ENCODE measurements at places on chromosomes 5 and 9.

DNA sequence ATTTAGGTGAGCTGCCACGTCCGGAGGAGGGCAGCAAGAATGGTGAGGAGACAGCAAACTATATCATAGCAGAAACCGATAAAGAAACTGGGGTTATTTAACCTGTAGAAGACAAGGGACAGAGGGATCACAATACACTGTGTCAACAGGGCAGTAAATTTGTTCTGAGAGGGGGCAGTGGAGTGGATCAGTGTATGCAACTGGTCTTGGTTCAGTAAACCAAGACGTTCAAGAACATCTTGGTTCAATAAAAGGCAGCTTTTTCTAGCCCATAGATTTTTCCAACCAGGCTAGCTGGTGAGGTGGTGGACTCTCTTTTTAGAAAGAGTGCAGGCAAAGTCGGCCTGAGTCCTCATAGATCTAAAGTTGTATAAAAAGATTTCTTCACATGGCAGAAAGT, 55.3 kb downstream of the PLAC8L1 start:
- DNase-seq: no peak

DNA sequence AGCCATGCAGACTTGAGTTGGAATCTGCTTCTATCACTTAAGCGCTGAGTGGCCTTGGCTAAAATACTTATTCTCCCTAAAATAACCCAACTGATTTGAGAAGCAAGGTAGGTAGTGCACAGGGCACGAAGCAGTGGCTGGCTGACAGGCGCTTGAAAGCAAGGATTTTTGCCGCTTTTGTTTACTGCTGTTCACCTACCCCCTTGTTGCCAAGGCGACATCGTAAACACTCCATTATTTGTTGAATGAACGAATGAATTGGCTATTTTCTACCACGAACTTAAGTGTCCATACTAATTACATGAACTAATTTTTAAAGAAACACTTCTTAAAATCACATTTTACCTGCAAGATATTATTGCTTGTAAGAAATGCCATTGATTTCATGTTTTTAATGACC, 98.0 kb downstream of the ANKH start:
- no peak for DNase-seq

GRCh38 chr5:142382186-142382585, 57.4 kb upstream of the SPRY4 start:
- no peak for DNase-seq

GRCh38 chr9:99497641-99498040, 275.6 kb downstream of the SEC61B start:
- no peak for DNase-seq

DNA sequence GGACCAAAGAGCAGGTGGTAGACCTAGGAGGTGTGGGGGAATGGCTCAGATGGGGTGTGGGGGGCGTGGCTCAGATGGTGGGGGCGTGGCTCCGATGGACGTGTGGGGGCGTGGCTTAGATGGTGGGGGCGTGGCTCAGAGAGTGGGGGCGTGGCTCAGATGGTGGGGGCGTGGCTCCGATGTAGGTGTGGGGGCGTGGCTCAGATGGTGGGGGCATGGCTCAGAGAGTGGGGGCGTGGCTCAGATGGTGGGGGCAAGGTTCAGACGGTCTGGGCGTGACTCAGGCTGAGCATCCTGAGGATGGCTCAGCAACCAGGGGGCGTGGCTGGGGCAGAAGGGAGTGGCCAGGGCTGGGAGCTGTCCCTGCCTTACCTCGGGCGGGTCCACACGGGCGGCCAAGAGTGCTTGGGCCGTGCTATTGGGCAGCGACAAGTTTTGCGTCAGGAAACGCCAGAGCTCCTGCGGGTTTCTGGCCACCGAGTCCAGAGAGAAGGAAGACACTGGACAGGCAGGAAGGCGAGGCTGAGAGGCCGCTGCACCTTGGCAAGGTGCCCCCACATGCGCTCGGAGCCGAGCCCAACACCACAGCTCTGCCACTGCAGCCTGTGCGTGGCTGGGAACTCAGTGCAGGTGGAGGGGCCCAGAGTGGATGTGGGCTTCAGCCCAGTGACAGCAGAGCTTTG, 5.9 kb downstream of the ABCA2 start:
- peak; percentile 91 for DNase-seq

DNA sequence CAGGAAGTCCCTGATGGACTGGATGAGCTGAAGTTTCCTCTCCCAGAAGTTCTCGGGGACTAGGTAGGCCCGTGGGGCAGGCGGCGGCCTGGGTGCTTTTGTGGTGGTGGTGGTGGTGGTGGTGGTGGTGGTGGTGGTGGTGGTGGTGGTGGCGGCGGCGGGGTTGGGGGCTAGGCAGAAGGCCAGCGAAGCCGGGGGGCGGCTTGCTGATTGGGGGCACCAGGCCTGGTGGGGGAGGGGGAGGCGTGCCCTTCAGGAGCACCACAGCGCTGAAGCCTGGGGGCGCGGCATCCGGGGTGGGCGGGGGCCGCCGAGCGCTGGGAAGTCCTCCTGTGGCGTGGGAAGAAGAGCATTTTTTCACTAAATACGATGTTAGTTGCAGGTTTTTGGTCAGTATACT, 26.9 kb downstream of the SPATA31C1 start:
- no peak for DNase-seq

GRCh38 chr9:104575456-104575855, 6.5 kb downstream of the OR13C8 start:
- no peak for DNase-seq

DNA sequence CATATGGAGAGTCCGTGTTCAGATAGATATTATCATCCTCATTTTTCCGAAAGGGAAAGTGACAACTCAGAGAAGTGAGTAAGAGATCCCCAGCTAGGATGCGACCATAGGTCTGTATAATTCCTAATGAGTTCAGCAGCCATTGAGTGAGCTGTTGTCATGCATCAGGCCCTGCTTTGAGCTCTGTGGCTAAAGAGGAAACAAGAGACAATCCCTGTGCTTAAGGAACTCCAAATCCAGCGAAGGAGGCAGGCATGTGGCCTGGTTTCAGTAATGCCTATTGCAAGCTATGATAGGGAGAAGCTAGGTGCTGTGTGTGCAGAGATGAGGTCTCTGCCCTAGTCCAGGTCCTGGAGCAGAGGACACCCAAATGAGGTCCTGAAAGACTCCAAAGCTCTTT, 192.8 kb downstream of the ACTL7B start:
- no peak for DNase-seq

DNA sequence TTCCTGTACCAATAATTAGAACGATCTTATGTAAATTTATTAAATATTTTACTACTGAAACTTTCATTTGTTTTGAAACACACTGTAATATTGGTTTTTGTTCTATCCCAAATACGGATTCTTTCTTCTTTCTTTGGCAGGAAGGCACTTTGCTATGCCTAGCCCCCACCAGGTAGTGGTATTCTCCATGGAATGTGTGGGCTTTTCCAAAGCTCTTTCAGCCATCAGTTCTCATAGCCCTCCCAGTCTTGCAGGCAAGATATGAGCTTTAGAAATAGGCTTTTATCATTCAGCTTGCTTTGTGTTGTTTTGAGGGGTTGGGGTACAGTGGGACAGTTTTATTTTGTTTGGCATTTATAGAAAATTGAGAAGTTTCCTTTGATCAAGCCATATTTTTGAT, 107.5 kb downstream of the DMXL1 start:
- no peak for DNase-seq

GRCh38 chr5:149338364-149338763, 6.9 kb upstream of the GRPEL2 start:
- DNase-seq: no peak

DNA sequence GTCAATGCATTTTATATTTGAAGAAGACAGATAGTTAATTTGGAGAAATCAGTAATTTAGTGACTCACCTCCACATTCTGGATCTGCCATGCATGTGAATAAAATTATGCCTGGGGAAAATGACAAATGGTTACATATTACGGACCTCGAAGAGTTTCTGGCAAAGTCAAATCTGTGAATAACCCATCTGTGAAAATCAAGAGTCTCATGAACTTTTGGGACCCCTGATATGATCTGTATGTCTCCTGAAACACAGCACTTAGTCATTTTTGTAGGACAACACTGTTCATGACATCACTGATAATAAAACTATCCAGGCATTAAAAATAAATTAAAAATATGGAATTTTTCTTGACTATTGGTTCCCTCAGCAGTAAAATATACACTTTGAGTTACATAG, 584.5 kb downstream of the TLE4 start:
- no peak for DNase-seq

- DNase-seq: no peak
These were observed 203.6 kb upstream of the MVB12B start for GRCh38 chr9:126122901-126123616.

- no peak for DNase-seq
These were observed 123.7 kb upstream of the NFIB start for GRCh38 chr9:14437354-14438231.

DNA sequence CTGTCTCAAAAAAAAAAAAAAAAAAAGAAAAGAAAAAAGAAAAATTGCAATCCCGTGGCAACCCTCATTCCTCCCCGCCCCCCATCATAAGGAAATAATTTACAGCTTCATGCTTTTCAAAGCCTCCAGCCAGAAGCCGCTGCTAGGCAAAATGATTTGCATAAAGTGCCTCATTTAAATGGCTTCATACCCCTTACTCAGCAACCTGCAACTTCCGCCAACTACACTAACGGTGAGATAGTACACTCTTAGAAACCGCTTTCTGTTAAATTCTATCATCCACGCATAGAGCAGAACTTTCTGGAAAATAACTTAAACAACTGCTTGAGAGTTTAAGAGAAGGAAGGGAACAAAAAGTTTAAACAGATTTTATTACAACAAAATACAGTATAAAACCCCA, 17.8 kb downstream of the SERINC5 start:
- no peak for DNase-seq

- DNase-seq: no peak
These were observed 86.3 kb downstream of the S1PR3 start for GRCh38 chr9:89077519-89077918.

- peak; percentile 62 for DNase-seq
These were observed 2.6 kb upstream of the RFX3 start for GRCh38 chr9:3528451-3528850.

DNA sequence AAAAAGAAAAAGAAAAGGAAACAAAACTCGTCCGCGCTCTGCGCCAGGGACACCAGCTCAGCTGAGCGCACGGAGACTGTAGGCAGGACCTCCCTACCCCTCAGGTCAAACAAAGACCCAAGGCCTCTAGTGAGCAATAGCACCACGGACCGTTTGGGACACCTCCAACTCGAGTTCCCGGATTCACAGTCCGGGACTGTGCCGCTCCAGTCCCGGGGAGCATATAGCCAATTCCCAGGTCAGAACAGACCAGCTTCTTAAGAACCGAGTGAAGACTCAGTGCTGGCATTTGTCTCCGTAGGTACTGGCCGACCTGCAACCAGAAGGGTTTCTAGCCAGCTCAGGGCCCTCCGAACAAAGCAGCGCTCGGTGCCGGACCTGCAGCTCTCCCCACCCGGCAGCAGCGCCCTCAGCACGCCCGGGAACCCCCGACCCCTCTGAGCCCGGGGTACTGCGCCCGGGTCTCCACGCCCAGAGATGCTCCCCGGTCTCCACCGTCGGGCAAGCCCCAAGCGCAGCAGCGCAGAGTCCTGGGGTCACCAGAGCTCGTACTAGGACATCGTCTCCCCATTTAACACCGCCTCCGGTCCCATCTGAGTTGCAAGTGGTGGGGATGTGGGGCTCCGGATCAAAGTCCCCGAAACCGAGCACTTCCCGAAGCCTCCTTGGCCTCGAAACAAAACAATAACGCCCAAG, 591 bp downstream of the ABCA1 start:
- no peak for DNase-seq

GRCh38 chr9:38044706-38045105, 24.3 kb downstream of the SHB start:
- no peak for DNase-seq

DNA sequence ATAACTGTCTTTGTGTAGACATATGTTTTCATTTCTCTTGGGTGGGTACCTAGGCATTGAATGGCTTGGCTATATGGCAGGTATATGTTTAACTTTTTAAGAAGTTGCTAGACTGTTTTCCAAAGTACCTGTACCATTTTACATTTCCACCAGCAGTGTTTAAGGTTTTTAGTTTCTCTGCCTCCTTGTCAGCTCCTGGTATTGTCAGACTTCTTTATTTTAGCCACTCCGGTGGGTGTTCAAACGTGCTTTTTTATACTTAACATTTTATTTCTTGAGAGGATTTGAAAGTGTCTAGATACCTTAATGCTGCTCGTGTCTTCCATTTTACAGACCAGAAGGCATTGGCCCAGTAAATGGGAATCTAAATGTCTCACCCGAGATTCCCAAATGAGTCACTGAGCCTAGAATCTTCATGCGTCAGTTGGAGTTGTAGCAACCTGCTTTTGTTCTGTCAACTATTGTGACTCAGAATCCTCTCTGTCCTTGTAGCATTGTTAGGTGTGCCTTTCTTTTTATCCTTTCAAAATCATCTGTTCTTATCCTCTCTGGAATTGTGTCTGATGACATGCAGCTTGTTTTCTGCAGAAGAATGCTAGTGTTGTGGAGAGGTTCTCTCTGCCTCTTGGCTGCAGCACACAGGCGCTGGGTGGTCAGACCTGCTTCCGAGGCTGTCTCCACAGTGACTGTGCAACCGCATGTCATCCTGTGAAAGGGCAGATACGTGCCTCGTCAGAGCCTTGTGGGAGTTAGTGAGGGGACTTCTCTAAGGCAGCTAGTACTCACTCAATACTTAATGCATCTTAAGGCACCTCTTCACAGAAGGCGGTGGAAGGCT, 291.8 kb downstream of the AOPEP start:
- peak; percentile 59 for DNase-seq

- DNase-seq: no peak
These were observed 2.0 kb downstream of the CTNNAL1 start for GRCh38 chr9:109011231-109011671.

DNA sequence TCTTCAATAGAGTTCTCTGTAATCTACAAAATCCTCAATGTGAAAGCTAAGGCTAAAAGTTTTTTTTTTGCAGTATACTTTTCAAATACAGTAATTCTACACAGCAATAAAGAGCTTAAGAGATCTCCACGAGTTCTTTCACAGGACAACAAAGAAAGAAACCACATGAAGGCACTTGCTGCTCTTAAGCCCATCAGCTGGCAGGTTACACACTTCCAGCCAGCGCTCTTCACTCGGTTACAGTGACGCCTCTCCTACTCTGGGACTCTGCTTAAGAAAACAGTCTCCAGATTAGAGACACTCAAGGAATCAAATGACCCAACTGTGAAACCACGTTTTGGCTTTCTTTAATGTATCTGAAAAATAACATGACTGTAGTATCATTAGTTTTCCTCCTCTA, 85.0 kb downstream of the ROR2 start:
- peak; percentile 68 for DNase-seq

DNA sequence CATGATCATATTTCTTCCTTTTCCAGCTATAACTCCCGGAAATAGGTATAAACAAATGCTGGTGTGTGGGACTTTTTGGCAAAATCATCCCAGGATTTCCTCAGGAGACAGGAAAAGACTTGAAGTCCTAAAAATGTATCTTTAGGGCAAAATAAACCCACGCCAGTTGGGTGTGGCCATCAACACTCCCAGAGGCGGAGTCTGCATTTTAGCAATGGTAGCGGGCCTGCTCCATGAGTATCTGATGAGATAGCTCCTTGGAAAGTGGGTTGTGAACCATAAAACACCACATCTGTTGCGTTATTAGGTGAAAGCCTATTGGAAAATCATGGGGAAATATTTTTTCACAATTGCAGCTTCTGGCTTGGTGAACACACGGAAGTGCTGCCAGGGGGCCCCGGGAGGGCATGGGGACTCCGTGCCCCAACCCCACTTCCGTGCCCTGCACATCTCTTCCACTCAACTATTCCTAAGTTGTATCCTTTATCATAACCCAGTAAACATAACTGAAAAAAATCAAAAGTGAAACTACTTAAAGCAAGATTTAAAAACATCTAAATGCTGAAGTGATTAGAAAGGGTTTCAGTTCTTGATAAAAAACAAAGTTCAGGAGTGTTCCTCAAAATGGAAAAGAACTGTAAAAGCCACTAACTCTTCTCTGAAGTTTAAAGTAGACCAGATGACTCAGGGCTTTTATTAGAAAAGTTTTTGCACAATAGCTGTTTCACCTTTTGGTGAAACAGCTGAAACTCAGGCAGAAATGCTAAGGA, 111.2 kb downstream of the LRRC70 start:
- no peak for DNase-seq
